Anterior cingulate cortex (tissue), 58 donors: ENCODE measurements at places on chromosomes 7 and 10.

DNA sequence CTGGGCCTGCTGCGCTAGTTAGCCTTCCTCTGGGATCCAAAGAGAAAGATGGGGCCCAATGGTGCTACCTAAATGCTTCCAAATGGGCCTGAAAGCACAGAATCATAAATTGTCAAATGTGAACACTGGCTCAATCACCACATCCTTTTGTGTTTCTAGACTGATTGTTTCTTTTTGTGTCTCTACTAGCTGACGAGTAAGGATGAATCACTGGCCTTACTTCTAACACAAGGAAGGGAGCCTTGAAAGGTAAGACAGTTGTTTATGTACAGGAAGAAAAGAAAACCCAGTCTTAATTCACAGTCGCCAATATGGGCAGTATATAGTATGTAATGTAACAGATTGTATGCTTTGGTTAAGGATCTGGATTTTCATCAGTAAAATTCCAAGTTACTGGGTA lies 89.5 kb downstream of the ZNF92 start:
- DNase-seq: no peak

GRCh38 chr7:158279539-158280447 lies 307.8 kb downstream of the PTPRN2 start:
- DNase-seq: no peak

DNA sequence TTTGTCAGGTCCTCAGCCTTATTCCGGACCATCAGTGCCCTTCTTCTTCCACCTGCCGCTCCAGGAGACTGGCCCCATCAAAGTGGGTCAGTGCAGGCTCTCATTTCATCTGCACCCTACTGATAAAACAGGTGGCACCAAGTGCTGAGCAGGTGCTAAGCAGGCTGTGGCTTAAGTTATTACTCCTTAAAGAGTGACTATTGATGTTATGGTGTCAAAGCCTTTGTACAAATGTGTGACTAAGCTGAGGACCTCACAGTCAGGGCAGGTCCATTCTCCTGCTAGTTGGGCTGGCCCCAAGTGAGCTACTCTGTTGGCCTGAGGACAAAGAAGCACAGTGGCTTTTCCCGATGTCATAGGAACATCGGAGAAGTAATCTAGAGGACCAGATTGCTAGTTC lies 11.2 kb upstream of the CALD1 start:
- DNase-seq: no peak

GRCh38 chr10:129662426-129662825 lies 195.4 kb downstream of the MGMT start:
- DNase-seq: no peak

GRCh38 chr7:12694817-12695216 lies 7.4 kb downstream of the ARL4A start:
- DNase-seq: no peak

DNA sequence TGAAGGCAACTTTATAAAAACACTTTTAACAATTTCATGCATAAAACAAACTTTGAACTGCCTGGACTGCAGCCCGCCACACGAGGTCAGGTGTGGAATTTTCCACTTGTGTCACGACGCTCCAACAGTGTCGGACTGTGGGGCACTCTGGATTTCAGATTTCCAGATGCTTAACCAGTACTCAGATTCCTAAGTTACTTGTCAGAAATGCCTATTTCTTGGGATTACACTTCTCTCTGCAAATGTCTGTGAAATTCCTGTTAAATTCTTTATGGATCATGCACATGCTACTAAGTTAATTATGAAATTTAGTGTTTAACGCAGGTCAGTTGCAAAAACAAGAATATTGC lies 473 bp upstream of the GPER1 start:
- DNase-seq: no peak

- no peak for DNase-seq
Measured at GRCh38 chr7:114687238-114687637, 234.7 kb upstream of the MDFIC start.

DNA sequence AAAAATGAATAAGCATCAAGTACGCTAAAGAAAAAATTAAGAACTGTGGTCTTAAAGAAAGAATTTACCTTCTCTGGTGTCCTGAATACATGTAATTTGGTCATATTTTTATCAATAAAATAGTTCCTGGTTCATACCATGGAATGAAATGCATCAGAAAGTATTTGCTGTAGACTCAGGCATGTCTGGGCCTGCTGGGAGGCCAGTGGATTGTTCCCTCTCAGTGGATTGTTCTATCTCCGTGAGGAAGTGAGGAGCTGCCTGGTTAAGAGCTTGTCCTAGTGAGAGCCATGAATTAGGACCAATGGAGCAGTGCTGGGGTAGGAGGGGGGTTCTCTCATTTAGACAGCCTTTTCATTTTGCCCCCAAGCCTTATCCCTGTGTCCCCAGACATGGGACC lies 211.7 kb upstream of the HABP2 start:
- DNase-seq: no peak

DNA sequence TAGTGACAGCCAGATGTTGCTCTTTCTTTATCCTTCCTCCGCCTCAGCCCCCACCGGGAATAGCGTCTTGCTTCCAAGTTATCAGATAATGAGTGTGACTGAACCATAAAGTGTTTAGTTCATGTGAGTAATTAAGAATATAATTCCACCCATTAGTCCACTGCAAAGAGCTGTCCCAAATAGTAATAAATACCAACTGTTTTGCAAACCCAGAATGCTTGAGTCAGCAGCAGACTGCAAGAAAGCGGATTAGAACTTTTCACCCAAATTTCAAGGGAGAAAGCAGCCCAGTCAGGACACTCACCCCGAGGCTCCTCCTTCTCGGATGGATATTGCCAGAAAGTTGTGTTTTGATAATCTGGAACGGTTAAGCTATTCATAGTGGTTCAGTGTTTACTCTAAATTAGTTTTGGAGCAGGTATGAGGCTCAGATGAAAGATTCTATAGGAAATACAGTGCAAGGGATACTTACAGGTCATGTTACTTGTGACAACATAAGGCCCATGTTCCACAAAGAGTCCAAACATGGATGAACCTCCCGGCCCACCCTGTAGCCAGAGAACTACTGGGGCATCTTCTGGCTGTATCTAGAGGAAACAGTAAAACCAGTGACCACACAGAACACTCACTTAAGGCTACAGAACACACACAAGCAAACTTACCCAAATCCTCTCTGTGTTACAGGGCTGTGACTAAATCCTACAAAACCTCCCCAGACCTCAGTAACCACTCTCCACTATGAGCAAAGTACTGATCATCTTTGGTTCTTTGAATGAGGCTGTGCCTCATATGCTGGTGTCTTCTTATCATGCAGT lies 50.5 kb downstream of the CPVL start:
- DNase-seq: no peak

DNA sequence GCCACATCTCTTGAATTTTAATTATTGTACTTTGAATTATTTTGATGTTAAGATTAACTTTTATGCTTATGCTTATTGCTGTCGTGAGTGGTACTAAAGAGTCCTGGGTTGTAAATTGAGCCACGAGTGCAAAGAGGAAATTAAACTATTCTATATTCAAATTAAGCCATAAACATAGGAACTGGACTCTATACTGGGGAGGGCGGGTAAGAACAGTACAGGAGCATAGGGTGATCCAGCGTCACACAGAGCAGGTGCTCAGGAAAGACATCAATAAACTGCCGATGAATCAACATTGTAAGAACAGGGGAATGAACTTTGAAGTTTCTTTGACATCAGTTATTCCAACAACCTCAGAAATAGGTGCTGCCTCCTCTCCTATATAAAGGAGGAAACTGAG lies 219.6 kb downstream of the CACNB2 start:
- DNase-seq: no peak

DNA sequence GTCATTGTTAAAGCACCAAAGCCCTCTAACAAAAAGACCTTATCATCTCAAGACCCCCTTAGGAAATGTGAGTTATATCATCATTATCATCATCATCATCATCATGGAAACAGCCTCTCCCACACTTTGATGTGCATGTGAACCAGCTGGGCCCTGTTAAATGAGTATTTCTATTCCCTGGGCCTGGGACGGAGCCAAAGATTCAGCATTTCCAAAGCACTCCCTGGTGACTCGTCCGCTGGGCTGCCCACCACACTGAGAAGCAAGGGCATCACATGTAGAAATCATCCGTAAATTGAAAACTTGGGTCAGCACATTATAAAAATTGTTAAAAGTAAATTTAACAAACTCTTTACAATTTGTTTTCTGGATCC lies 88.6 kb downstream of the PTPRN2 start:
- no peak for DNase-seq

DNA sequence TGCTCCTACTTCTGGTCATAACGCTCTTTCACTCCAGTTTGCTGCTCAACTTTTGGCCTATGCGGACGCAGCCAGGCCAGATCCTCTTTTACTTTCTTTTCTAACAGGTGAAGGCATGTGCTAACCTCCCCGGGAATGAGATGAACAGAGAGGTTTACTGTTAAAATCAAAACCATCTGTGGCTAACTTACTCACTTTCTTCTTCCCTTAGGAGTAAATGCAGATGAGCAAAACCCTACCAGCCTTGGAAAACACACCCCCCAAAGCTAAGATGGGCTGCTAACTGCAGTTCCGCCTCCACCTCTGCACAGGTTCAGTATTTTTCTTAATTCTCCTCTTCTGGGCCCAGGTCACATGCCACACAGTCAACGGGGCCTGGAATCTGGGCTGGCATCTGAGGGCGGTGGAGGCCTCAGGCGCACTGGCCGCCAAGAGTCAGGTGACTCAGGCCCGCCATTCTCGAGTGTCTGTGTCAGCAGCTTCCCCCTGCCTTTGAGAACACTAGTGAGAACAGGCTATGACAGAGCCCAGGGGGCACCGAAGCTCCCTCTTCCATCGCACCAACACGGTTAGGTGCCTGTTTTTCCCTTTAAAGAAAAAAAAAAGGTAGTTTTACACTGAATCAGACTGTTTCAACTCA lies 11.1 kb downstream of the FAM53B start:
- DNase-seq: no peak

DNA sequence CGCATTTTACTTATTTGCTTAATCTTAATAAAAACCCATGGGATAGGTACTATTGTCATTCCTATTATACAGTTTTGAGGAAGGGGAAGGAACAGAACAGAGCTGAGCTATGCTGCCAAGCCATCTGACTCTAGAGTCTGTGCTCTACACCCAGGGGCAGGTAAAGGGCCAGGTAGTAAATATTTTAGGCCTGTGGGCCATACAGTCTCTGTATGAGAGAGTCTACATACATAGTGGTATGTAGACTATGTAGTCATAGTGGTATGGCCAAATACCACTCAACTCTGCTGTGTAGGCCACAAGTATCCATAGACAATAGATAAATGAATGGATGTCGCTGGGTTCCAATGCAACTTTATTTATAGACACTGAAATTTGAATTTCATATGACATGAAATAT lies 3.4 kb upstream of the SRI start:
- no peak for DNase-seq

DNA sequence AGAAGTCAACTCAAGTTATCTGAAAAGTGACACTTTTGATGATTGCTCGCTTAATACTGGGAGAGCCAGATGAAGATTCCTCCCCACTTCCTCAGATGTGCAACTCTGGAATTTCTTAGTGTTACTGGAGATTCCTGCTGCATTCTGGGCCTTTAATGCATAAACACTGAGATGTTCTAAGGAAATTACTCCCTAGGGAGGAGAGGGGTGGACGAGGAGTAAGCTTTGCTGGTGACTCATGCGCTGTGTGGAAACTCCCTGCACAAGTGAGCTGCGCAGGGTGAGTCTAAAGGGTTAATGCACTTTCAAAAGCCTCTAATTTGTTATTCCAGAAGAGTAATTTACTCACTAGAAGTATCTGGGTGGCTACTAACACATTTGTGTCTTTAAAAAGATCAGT lies 46.3 kb downstream of the EGFR start:
- no peak for DNase-seq

DNA sequence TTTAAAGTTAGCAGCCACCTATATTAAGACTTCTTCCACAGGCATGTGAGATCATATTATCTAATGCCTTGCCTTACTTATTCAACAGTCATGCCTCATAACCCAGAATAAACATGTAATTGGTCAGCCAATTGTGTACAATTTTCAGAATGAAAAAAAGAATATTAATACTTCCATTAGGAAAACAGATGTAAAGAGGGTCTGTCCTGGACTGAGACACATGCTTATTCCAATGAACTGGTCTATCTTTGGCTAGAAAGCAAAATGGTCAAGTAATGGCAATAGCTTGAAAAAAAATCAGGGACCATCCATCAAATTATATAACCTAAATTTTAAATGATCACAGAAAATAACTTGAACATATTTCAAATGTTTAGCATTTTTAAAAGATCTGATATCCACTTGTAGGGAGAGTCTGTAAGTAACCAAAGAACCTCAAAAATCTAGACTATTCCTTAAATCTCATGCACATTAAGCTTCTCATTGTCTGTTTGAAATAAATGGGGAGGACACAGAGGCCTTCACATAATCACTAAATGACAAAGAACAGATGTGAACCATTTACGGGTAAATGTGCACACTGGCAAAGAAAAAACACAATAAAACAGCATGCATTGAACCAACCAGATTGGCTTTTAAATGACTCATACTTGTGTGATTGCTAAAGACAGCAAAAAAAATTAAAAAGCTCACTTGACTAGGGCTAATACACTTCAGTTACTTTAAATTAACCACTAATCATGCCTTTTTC lies 568.8 kb upstream of the PCDH15 start:
- no peak for DNase-seq

GRCh38 chr10:80158598-80159127 lies 26.1 kb downstream of the PLAC9 start:
- peak; percentile 65 for DNase-seq

DNA sequence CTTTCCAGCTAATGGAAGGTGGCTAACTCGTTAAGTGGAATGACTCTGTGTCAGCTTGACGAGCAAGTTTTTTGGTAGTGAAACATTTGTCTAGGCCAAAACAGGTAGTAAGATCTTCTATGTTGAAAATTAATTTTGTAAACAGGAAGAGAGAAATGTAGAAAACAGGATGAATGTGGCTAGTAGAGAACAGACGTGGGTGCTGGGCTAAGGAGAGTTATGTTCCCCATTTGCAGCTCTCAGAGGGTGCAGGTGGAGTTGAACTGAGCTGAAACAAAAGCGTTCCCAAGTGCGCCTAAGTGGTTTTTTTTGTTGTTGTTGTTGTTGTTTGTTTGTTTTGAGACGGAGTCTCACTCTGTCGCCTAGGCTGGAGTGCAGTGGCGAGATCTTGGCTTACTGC lies 59.5 kb upstream of the SRPK2 start:
- DNase-seq: no peak

GRCh38 chr10:116995648-116996047 lies 9.3 kb downstream of the SHTN1 start:
- DNase-seq: no peak

DNA sequence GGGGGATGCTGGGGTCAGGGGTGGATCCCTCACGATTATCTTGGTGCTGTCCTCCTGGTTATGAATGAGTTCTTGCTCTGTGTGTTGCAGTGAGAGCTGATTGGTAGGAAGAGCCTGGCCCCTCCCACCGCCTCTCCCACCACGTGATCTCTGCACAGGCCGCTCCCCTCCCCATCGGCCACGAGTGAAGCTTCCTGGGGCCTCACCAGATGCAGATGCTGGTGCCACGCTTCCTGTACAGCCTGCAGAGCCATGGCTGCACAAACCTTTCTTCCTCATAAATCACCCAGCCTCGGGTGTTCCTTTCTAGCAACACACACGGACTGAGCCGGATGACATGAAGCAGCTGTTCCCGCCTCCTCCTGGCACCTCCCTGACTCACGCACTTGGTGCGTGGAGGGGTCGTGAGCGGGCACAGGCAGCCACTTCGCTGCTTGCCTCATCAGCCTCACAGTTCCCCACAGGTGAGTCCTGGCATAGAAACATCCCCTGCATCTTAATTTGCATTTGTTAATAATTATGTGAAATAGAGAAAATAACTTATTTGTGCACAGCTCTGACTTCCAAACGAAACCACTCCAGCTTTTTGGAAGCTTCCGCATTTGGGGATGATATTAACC lies 210.8 kb downstream of the ADARB2 start:
- DNase-seq: no peak
